ENCODE measurements at places on chromosomes 12 and 14.

GRCh38 chr14:100660882-100661635 is 65.6 kb upstream of the DLK1 start:
- DNase-seq = no peak

- DNase-seq = peak; percentile 11
Observed at GRCh38 chr14:63770187-63770807, 42.4 kb upstream of the SGPP1 start.

GRCh38 chr12:106897981-106898901 is 57.5 kb upstream of the TMEM263 start:
- no peak for DNase-seq

GRCh38 chr12:2358986-2359658 is 306.3 kb downstream of the CACNA1C start:
- DNase-seq = no peak

GRCh38 chr12:112645586-112645985 is 146.0 kb upstream of the RPH3A start:
- DNase-seq = no peak

DNA sequence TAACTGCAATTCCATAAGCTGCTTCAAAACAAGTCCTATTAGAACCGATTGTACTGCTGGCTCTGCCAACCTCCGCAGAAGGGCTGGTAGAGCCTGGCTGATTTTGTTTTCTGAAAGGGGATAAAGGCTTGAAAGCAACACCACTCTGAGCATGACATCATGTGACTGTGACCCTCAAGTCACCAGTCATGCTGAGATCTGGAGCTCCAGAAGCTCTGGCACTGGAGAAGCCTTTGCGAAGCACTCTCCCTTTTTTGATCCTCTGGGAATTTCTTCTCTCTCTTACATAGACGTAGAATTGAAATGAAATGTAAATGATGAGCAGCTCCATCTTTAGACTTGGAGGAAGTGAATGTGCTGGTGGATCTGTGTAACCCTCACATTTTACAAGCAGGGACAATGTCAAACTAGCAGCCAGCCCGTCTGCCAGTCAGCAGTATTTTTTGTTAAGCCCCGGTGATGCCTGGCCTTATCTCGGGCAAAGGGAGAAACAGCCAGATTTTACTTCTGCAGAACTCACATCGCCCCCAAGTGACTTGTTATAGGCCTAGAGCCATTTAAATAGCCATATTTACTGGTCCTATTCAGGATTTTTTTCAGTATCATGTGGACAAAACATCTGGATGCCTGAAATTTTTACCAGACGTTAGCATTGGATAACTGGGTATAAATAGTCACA is 112.1 kb upstream of the NPAS3 start:
- DNase-seq = no peak

GRCh38 chr14:69542311-69542710 is 32.4 kb downstream of the CCDC177 start:
- no peak for DNase-seq

GRCh38 chr12:2144951-2145350 is 92.2 kb downstream of the CACNA1C start:
- DNase-seq = no peak

DNA sequence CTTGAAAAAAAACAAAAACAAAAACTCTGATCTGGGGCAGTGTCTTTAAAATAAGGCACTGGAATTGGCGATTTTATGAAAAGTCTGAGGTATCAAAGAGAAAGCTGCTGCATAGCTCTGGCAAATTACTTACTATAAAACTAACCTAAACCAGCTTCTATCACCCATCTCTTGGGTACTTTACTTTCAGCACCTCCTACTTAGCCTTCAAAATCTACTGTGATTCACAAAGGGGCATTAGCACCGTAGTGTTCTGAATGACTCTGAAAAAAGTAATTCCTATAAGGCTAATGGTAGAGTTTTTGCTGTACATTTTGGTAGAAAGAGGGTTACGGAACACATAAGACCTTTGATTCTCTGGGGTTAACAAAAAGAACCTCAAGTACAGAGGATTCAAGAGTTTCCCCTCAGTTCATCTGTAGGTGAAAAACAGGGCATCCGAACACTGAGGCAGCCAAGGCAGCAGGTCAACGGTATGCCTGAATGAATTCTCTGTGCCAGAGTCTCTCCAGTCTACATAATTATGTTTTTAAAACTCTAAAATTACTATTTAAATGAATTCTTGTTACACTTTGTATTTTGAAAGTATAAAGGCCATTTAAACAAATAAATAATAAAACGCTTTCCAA is 101.5 kb downstream of the ELK3 start:
- DNase-seq = no peak

DNA sequence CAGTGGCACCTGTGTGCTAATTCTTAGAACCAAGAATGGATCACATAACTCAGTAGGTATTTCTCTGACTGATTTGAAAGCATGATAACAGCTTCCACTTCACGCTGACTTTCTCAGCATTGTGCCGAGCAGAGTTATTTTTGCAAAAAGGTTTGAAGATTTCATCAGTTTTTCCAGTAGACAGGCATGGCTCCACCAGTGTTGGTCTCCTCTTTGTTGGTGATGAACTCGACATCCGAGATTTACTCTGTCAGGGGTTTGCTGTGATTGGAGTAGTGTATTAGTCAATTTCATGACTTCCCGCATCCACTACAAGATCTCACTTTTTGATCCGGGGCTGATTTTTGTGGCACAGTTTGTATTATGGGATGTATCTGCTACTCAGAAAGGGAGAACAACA is 85.3 kb downstream of the PRKCH start:
- DNase-seq = peak; percentile 52

GRCh38 chr12:113863455-113863845 is 102.7 kb downstream of the RBM19 start:
- no peak for DNase-seq

DNA sequence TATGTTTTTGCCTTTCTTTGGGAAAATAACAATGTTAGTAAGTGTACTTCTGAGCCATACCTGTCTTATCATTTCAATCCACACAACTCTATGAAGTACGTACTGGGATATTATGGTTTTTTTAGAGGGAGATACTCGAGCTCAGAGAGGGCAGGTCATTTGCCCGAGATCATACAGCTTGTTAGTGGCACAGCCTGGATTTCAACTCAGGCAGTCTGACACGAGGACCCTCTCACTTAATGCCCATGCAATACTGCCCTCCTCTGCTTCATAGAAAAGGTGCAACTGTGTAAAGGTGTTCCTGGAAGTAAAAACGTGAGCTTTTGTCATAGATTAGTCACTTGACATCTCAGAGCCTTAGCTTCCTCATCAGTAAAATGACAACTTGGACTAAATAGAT is 128.0 kb downstream of the NDUFA12 start:
- peak; percentile 16 for DNase-seq

GRCh38 chr12:41537522-41537921 is 349.4 kb downstream of the PDZRN4 start:
- no peak for DNase-seq

DNA sequence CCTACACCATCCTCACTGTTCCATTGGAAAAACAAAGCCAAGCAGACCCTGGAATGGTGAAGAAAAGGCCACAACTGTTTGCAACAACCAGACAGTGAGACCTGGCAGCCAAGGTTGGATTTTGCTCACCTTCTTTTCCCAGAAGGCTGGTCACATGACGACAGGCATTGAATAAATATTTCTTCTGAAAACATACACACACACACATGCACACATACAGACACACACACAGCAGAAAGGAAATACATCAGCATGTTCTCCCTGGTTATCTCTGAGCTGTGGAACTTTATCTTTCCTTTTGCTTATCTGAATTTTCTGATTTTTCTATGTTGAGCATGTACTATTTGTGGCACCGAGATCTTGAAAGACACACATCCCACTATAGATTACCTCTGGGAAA is 38.0 kb upstream of the CCDC60 start:
- no peak for DNase-seq

DNA sequence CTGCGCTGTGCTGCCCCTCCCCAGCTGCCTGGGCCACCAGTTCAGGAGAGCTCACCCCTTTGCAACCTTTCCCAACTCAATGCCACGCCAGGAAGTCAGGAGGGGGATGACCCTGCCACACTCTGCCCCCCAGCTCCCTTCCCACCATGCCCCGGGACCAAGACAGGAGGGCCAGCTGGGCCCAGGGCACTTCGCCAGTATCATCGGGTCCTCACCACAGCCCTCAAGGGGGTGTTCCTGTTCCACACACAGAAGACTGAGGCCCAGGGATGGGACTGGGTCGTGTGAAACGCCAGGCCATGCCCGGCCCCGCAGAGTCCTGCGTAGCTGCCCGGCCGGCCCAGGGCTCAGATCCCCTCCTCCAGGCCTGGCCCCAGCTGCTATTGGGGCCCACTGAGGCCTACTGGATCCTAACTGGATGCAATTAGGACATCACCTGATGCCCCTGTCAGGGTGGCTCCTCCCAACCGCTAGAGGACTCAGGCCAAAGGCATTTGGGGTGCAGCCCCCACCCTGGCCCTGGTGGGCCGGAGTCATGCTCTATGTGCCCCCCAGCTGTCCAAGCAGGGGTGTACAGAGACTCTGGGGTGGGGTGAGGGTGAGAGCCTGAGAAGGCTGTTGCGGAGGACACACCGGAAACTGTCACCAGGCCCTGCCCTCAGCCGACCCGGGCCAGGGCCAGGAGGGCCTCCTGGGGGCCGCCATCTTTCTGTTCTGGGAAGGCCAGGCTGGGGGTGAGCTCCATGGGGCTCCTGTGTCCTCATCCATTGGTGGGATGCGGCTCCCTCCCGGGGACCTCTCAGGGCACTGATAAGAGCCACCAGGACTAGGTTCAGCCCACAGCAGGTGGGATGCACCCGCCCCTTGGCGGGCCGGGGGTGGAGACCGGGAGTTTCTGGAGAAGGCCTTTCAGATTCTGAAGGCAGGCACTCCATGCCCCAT is 29.3 kb upstream of the ANKRD9 start:
- DNase-seq = no peak

DNA sequence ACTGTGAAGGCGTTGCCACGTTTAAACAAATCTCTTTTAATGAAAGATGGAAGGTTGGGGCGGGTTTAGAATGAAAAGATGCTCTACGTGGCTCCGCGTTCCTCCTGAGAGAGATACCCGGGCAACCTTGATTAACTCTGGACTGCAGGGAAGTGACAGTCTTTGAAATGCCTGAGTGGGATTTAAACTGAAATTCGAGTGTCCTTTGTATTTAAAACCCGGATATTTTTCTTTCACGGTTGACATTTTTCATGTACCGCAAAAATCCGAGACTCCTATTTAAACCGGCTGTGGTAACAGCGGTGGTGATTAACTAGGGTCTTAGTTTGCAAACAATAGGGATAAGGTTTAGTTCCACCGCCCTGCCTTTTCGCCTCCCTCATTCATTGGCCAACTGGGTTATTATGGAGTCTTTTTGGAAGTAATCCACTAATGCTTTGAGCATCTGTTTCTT is 707 bp downstream of the G2E3 start:
- peak; percentile 2 for DNase-seq

DNA sequence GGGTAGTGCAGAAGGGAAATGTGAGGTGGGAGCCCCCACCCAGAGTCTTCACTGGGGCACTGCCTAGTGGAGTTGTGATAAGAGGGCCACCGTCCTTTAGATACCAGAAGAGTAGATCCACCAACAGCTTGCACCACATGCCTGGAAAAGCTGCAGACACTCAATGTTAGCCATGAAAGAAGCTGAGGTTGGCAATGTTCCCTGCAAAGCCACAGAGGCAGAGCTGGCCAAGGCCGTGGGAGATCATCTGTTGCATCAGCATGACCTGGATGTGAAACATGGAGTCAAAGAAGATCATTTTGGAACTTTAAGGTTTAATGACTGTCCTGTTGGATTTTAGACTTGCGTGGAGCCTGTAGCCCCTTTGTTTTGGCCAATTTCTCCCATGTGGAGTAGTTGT is 468.4 kb upstream of the FOXG1 start:
- no peak for DNase-seq
